ENCODE measurements at places on chromosomes 4 and X.

GRCh38 chr4:168317621-168318020 lies 931 bp downstream of the DDX60 start:
- DNase-seq = no peak

DNA sequence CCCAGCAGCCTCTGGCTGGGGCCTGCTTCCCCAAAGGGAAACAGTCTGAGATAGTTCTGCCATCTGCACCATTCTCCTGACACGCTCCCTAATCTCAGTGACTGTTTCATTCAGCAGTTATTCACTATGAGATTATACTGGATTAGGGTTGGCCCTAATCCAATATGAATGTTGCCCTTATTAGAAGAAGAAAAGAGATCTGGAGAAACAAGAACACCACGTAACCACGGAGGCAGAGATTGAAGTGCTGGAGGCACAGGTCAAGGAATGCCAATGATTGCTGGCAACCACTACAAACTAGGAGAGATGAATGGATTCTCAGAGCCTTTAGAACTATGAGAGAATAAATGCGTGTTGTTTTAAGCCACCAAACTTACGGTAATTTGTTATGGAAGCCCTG lies 7.4 kb downstream of the ACOX3 start:
- no peak for DNase-seq

- no peak for DNase-seq
These were observed 60.3 kb downstream of the DLG3 start for GRCh38 chrX:70504772-70505450.

- no peak for DNase-seq
These were observed 637.9 kb downstream of the FAT4 start for GRCh38 chr4:125952631-125953030.

DNA sequence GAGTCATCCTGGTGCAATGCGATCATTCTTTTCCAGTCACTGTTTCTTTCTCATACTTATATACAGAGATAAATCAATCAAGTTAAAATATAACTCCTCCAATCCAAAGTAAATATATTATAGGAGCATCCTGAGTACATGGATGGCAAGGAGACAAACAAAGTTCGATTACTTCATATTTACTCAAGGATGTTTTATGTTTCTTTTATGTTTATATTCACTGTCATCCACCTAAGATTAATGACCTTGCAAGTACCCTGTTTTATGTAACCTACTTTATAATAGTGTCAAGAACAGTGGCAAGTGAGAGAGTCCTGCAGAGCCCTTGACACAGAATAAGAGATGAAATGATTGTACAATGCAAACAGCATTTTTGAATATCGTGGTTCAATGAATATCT lies at the start of gene UGT2B11:
Gene UGT2B11, minus strand, starts transcription at position 33 of the 400 bp plus-strand sequence. Its CDS starts 26 bp downstream, at position 7.
- no peak for DNase-seq

- DNase-seq = no peak
These were observed 144.7 kb downstream of the NAA11 start for GRCh38 chr4:79181190-79181589.

DNA sequence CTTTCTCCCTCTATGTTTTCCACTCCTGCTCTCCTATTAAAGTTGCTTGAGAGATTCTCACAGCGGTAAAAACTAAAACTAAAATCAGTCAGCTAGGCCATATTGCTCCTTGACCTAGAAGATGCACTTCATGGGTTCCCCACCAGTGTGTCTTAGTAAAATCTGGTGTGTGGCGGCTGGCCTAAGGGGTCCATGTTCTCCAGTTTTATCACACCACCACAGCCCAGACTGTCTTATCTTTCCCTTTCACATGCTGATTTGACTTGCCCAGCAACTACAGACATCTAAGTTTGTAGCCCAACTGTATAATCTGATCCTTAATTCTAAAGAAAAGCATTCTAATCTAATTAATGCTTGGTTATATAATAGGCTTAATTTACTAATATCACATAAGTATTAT lies 68.0 kb downstream of the ATP8A1 start:
- DNase-seq = no peak

Data from vagina (tissue), 2 donors.